ENCODE measurements at places on chromosomes 1 and 21. TPM values are rescaled to one million over a fixed set of nuclear protein-coding genes. Genes with fewer than 3 reads are reported as not detected.

GRCh38 chr1:111989531-111990025 is at the start of gene KCND3:
Gene KCND3 (minus strand): TSS chr1:111989668.
- peaks cover 46% of the 10 kb centered on the region for H3K27me3 ChIP-seq
- no peaks in the 10 kb centered on the region for H3K36me3 ChIP-seq
- no peaks in the 10 kb centered on the region for H3K4me1 ChIP-seq
- H3K27ac ChIP-seq = no peak within 1 kb of the TSS

- DNase-seq = no peak
- no peak overlapping the region for H3K4me3 ChIP-seq
- H3K27me3 ChIP-seq = no peaks in the 10 kb centered on the region
- peaks cover 9% of the 10 kb centered on the region for H3K4me1 ChIP-seq
- H3K36me3 ChIP-seq = peaks cover 12% of the 10 kb centered on the region
- H3K27ac ChIP-seq = no peak overlapping the region
Measured at GRCh38 chr1:218303176-218303879, 18.2 kb downstream of the RRP15 start.

DNA sequence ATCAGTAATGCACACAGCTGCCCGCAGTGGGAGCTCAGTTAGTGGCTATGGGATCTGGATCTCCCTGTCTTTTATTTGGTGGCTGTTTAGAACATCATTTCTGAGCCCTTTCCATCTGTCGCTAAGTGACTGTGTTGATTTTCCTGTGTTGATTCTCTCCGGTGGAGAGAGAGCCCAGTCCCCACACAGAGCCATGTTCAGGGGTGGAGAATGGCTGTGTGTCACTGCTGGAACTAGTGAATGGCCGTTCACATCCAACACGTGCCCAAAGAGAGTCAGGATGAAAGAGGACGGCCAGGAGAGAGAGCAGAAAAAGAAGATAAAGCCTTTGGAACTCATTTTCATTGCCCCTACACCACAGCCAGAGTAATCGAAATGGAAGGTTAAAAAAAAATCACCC is 76.2 kb downstream of the FBXO2 start:
- H3K36me3 ChIP-seq = no peaks in the 10 kb centered on the region
- H3K4me3 ChIP-seq = no peak overlapping the region
- no peak overlapping the region for H3K27ac ChIP-seq
- H3K4me1 ChIP-seq = no peaks in the 10 kb centered on the region

ARMH1 gene
- 1.5 TPM for polyA plus RNA-seq

SZT2 gene
- polyA plus RNA-seq = 5.6 TPM

DNA sequence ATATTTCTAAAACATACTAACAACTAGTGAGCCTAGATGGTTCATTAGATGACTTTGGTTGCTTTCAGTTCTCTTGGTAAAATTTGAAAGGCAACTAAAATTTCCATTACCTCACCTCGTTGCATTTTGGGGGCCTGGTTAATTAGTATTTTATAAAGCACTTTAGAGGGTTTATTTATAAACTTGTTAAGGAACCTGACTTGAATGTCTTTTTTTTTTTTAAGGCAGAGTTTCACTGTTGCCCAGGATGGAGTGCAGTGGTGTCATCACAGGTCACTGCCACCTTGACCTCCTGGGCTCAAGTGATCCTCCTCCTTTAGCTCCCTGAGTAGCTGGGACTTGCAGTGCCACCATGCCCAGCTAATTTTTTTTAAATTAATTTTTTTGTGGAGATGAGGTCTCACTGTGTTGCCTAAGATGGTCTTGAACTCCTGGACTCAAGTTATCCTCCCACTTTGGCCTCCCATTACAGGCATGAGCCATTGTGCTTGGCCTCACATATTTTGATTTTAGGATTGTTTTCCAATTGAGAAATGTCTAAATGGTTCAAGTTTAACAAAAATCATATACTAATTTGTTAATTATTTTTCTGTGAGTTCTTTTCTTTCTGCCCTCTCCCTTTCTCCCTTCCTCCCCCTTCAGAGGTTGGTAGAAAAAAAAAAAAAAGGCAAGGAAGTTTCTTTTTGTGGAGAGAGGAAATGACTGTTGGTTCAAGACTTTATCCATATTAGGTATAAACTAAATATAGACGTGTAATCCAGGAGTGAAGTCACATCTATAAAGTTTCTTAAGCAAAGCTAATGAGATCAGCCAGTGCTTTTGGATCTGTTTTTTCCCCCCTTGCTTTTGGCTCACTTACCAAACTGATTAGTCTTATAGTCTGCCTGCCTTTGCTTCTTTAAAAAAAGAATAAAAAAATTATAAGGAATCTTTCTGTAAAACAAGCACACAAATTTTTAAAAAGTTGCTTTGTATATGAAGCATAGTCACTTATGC is 24.7 kb downstream of the CLIC4 start:
- H3K36me3 ChIP-seq = peaks cover 16% of the 10 kb centered on the region
- H3K27me3 ChIP-seq = no peaks in the 10 kb centered on the region
- H3K27ac ChIP-seq = peak overlapping the region; percentile 70
- peak overlapping the region; percentile 44 for H3K4me3 ChIP-seq
- peaks cover 87% of the 10 kb centered on the region for H3K4me1 ChIP-seq

DNA sequence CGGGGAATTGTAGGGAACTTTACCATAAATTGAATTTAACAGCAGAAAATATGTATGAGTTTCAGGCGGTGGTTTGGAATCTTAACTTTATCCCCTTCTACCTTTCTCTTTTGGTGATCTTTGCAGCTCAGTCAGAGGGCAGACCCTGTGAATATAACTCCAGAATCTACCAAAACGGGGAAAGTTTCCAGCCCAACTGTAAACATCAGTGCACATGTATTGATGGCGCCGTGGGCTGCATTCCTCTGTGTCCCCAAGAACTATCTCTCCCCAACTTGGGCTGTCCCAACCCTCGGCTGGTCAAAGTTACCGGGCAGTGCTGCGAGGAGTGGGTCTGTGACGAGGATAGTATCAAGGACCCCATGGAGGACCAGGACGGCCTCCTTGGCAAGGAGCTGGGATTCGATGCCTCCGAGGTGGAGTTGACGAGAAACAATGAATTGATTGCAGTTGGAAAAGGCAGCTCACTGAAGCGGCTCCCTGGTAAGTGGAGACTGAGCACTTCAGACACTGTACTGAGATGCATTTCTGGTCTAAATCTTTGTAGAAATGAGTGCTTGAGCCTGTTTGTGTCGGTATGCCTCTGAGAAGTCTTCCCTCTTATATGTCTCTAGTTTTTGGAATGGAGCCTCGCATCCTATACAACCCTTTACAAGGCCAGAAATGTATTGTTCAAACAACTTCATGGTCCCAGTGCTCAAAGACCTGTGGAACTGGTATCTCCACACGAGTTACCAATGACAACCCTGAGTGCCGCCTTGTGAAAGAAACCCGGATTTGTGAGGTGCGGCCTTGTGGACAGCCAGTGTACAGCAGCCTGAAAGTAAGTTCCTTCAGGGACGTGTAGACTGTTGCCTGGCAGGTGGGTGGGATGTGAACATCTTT is 1.5 kb downstream of the CCN1 start:
- no peaks in the 10 kb centered on the region for H3K27me3 ChIP-seq
- H3K27ac ChIP-seq = peak overlapping the region; percentile 96
- DNase-seq = peak; percentile 88
- H3K4me3 ChIP-seq = peak overlapping the region; percentile 98

- no peaks in the 10 kb centered on the region for H3K36me3 ChIP-seq
- H3K4me3 ChIP-seq = peak overlapping the region; percentile 74
- H3K4me1 ChIP-seq = peaks cover 19% of the 10 kb centered on the region
Measured at GRCh38 chr1:62746086-62746808, 37.7 kb upstream of the ATG4C start.

GRCh38 chr1:115430441-115431158 is 92.6 kb upstream of the NGF start:
- no peaks in the 10 kb centered on the region for H3K27me3 ChIP-seq
- peaks cover 67% of the 10 kb centered on the region for H3K4me1 ChIP-seq
- peak; percentile 99 for DNase-seq
- no peaks in the 10 kb centered on the region for H3K36me3 ChIP-seq
- no peak overlapping the region for H3K4me3 ChIP-seq
- H3K27ac ChIP-seq = peak overlapping the region; percentile 98
